CD4-positive, alpha-beta T cell treated with Interleukin-10 for 1 hour (primary cell): ENCODE measurements at places on chromosomes 13 and 19.

- no peak for DNase-seq
These were observed 432.4 kb downstream of the SLITRK1 start for GRCh38 chr13:83449668-83450395.

DNA sequence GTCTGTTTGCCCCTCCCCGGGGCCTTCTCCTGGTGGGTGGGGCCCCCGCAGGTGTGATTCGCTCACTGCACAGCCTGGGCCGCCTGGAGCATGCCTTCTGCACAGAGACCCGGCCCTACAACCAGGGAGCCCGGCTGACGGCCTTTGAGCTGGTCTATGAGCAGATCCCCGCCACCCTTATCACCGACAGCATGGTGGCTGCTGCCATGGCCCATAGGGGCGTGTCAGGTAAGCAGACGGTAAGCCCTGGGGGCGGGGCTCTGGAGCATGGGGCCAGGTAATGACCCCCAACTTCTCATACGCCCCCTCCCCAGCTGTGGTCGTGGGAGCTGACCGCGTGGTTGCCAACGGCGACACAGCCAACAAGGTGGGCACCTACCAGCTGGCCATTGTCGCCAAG is 4.2 kb downstream of the MRI1 start:
- no peak for DNase-seq

GRCh38 chr19:15556634-15557181 is 48.4 kb downstream of the CYP4F22 start:
- DNase-seq, result no peak

- DNase-seq, result no peak
These were observed 844 bp upstream of the RFX1 start for GRCh38 chr19:14006766-14007562.

- DNase-seq, result no peak
These were observed 303.8 kb downstream of the PCDH9 start for GRCh38 chr13:66926200-66926850.

GRCh38 chr13:114049026-114049425 is 75.2 kb upstream of the C13orf46 start:
- DNase-seq, result peak; percentile 44

DNA sequence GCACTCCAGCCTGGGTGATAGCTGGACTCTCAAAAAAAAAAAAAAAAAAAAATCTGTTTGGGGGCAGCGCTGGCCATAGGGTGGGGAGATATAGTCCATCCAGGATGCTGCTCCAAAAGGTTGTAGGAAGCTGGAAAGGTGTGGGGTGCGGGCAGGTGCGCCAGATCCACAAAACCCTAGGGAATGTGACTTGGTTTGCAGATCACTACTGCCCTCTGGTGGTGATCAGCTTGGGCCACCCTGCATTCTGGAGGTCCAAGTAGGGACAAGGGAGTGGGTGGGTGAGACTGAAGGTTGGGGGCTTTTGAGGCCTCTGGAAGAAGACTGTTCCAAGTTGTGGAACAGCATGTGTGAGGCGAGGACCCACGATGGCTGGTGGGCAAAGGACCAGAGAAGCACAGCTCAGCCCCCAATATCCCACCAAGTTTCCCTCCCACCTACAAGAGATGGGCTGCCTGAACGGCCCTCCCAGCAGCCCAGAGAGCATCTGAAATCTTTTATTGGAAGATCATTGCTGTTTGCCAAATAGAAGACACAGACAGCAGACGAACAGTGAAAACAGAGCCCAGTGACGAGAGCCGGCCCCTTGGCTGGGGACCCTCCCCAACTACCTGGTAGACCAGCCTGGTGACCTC is 10.4 kb upstream of the TYK2 start:
- peak; percentile 78 for DNase-seq

GRCh38 chr19:29610213-29610573 is 4.1 kb downstream of the POP4 start:
- no peak for DNase-seq

DNA sequence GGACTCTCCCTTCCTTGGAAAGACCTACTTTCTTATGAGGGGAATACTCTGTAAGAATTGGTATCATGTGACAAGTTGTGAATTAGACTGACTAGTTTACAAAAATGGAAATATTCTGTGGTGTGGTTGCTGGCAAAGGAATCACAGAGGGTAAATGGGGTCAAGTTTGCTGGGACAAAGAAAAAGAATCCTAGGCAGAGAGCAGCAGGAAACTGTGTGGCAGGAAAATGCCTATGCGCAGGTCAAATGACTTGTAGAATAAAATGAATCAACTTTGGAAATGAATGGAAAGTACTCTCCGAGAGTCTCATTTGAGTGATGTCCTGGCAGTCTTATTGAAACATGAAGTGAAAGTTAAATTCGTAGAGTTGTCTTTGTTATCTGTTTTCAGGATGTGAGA is 1250.7 kb downstream of the UQCRFS1 start:
- DNase-seq, result no peak

GRCh38 chr19:14051980-14052379 is 9.9 kb downstream of the PALM3 start:
- DNase-seq, result no peak

DNA sequence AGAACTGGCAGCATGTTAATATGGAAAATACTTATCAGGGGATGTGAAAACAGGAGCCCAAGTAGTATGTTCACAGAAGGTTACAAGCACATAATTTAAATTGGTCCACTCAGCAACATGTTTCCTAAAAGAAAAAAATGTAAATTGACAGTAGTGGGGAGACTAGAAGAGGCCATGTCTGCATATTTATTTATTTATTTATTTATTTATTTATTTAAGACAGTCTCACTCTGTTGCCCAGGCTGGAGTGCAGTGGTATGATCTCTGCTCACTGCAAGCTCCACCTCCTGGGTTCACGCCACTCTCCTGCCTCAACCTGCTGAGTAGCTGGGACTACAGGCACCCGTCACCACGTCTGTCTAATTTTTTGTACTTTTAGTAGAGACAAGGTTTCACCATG is 13.7 kb upstream of the ZNF8 start:
- DNase-seq, result no peak

DNA sequence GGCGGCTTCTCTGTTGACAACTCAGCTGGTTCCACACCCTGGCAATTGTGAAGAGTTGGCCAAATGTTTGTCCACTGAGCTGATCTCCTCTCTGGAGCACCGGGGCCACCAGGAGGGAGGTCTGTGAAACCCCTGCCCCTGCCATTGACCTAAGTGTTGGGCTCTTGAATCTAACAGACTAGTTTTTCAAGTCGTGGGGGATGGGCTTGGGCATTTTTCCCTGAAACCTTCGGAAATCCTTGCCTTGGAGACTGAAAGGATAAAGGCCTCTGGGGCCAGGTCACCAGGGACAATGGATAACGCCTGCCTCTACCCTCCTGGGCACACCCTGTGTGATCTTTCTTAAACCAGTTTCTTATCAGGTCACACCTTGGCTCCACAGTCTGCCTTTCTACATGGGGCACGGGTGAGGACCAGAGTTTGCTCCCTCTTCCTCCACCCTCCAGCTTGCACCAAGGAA is 881 bp downstream of the GEMIN7 start:
- no peak for DNase-seq

DNA sequence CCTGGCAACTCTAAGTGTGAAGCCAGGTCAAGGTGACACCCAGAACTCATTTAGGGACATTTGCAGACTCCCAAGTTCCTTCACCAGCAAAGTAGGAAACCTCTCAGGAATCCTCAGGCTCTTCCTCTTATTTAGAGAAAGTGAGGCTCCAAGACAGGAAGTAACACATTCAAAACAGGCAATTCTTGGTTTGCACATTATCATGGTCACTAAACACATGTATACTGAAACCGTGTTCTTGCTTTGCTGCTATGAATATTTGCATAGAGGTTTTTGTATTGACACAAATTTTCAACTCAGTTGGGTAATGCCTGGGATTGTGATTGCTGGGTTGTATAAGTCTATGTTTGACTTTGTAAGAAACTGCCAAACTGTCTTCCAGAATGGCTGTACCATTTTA is 13.2 kb upstream of the URI1 start:
- no peak for DNase-seq

- no peak for DNase-seq
These were observed 178.9 kb downstream of the ITGBL1 start for GRCh38 chr13:101631395-101631794.
